ENCODE measurements at places on chromosomes 2 and 18. TPM values are rescaled to one million over a fixed set of nuclear protein-coding genes. Genes with fewer than 3 reads are reported as not detected.

DNA sequence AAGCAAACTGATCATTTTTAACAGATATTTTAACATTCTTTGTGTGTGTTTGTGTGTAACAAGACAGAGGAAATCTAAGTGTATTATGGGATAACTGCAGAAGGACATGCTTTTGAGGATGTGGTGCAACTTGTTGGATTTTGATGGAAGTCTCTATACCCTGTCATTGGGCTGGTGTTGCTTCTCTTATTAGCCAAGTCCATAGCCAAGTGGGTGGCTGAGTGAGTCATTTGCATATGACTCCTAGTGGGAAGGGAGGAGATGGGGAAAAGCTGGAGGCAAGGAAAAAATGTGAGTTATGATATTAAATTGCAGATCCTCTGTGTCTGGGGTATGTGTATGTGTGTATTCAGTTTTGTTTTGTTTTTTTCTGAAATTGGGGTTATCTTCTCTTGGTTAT lies 879.9 kb downstream of the DCC start:
- no peaks in the 10 kb centered on the region for H3K36me3 ChIP-seq
- H3K27me3 ChIP-seq: no peaks in the 10 kb centered on the region
- no peak overlapping the region for H3K4me3 ChIP-seq
- H3K27ac ChIP-seq: no peak overlapping the region

DNA sequence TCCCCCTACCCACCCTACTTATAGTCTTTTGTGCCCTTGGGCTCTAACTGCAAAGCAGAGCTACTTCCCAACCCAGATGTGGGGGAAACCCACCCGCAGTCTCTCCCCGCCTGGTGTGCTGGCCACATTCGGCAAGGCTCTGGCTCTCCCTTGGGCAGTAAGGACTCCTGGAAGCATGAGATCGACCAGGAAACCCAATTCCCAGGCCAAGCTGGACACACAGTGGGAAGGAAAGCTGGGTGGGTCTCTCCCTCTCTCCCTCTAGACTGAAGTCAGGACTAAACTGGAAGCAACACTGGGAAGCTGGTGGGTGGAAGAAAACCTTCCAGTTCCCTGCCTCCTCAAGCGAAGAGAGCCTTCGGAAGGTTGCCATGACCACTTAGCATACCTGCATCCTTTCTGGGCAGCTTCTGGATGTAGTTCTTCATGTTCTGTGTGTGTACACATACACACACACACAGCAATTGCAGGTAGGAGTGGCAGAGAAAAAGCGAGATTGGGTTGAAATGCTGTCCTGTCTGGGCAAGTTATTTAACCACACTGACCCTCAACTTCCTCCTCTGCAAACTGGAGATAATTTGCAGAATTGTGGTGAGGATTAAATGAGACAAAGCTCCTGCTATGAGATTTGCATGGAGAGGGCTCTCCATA lies 33.9 kb downstream of the ZBTB7C start:
- no peak overlapping the region for H3K4me3 ChIP-seq
- no peaks in the 10 kb centered on the region for H3K4me1 ChIP-seq
- peaks cover 16% of the 10 kb centered on the region for H3K27me3 ChIP-seq
- no peaks in the 10 kb centered on the region for H3K36me3 ChIP-seq

PIEZO2 gene
- total RNA-seq: not detected

LHCGR gene
- not detected for total RNA-seq

LRRTM1 gene
- total RNA-seq: not detected

- H3K27me3 ChIP-seq: peaks cover 12% of the 10 kb centered on the region
- no peak for DNase-seq
- H3K36me3 ChIP-seq: no peaks in the 10 kb centered on the region
- no peak overlapping the region for H3K27ac ChIP-seq
Observed at GRCh38 chr2:20093263-20094141, 42.1 kb upstream of the LAPTM4A start.

All from activated T-helper 1 cell treated with anti-CD3 and anti-CD28 coated beads, Interleukin-12 subunit alpha, Interleukin-12 subunit beta, Interleukin-2, Interleukin-4 antibody, amounts not matched to agents 30 ng/mL and 10 ng/mL and 1 ng/mL, durations not matched to agents 14 hours and 24 hours and 36 hours (primary cell).